ENCODE measurements at places on chromosomes 16 and 17.

DNA sequence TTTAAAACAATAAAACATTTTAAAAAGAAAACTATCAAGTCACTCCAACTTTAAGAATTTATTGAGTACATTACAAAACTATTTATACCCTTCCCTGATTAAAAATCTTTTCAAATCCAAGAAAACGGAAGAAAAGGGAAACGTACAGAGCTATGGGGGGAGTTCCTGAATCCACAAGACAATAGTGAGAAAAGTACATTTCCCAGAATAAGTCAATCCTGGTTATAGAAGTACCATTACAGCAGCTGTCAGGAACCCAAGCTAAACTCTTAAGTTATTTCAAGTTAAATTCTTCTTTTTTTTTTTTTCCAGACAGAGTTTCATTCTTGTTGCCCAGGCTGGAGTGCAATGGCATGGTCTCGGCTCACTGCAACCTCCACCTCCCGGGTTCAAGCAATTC lies 45.7 kb downstream of the SPOP start:
- no peak for DNase-seq

DNA sequence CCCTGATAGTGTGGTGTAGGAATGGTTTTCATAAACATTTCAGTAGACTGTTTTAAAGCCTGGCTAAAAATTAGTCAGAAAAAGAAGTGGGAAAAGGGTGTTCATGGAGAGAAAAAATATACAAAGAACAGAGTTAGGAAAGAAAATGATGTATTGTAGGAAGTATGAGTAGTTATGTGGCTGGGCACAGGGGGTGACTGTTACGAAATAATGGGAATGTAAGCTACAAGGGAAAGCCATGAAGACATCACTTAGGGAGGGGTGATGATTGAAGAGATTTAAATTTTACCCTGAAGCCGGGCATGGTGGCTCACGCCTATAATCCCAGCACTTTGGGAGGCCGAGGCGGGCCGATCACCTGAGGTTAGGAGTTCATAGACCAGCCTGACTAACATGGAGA lies 55.3 kb downstream of the NUP88 start:
- peak; percentile 24 for DNase-seq

DNA sequence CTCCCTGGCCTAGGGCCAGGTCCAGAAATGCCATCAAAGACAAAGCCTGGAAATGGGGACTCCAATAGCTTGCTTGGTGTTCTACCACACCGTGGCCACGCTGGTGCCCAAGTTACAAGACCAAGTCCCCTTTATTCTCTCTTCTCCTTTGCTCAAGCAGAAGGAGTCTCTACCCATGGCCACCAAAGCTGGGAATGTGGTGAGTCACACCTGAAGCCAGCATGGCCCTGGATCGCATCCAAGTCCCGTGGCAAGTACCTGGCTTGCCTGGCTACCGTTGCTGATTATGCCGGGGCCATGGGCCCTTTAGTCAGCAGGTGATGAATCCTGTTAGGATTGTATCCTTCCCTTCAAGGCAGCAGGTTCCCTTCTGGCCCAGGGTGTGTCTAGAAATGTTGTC lies 260.0 kb downstream of the HAPSTR1 start:
- DNase-seq: no peak

DNA sequence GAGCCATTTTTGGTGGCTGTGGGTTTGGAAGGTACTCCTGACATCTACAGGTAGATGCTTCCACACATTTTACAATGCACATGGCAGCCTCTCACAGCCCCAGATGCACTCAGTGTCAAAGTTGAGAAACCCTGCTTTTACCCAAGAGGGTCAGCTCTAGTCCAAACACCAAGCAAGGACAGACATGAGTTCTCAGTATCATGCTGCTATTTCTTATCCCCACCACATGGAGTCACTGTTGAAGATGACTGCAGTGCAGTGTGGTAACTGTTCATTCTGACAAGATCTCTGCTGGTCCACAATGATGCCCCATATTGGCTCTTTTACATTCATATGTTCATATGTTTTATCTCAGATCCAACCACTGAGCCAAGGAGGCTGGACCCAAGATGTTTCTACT lies 50.5 kb upstream of the SALL1 start:
- DNase-seq: no peak

GRCh38 chr17:30346221-30346795 lies 12.5 kb upstream of the TMIGD1 start:
- DNase-seq: no peak

- no peak for DNase-seq
Measured at GRCh38 chr17:68878226-68878885, 76.8 kb downstream of the ABCA8 start.

GRCh38 chr17:57393368-57393767 lies 137.0 kb downstream of the MSI2 start:
- no peak for DNase-seq

- no peak for DNase-seq
Measured at GRCh38 chr16:50781043-50781442, 39.2 kb downstream of the CYLD start.

- DNase-seq: no peak
Measured at GRCh38 chr16:54508351-54508750, 221.8 kb upstream of the IRX3 start.

GRCh38 chr17:40326014-40326831 lies 17.2 kb downstream of the RARA start:
- no peak for DNase-seq

DNA sequence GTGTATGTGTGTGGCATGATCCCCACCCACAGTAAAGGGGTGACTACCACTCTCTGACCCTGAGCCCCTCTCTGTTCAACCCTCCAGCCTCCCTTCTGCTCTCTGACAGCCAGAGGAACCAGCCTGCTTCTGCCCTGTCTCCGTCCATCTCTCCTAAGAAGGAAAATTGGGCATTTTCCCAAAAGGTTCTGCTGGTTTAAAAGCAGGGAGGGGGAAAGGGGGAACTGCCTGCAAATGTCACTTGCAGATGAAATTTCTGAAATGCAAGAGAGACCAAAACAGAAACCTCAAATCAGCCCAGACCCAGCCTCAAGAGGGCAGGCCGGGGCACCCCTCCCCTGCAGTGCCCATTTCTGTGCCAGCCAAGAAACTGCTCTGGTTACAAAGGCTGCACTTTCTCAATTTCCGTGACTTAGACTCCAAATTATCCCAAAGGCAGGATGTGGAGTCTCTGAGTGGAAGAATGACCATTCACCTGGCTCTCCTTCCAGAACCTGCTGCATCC lies 197.9 kb downstream of the RBFOX3 start:
- DNase-seq: no peak

- DNase-seq: no peak
Measured at GRCh38 chr17:34291721-34292348, 6.3 kb downstream of the CCL11 start.

GRCh38 chr16:87722590-87723225 lies 43.1 kb downstream of the KLHDC4 start:
- DNase-seq: no peak

DNA sequence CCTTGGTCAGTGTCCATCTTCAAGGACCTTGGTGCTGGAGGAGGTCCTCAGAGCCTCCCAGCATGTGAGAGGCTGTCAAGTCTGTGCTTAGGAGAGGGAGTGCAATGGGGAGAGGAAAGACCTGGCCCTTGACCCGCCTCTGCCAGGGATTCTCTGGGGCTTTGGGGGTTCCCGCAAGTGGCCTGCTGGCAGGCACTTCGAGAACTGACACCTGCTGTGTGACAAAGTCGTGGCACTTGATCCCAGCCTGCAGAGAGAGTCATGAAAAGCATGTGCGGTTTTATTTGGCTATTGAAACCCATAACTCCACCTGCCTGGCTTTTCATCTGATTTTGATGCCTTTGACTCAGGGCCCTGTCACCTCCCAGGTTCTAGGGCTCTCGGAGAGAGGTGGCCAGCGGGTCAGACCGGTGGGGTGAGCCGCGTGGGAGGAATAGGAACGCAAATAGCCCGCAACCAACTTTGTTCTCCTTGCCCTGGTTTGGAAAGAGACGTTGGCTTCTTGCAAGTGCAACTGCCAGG lies 42.8 kb upstream of the GSE1 start:
- no peak for DNase-seq

- DNase-seq: no peak
Measured at GRCh38 chr17:72343911-72344310, 223.1 kb downstream of the SOX9 start.

- DNase-seq: no peak
Measured at GRCh38 chr16:88928405-88929090, 48.5 kb downstream of the CBFA2T3 start.

DNA sequence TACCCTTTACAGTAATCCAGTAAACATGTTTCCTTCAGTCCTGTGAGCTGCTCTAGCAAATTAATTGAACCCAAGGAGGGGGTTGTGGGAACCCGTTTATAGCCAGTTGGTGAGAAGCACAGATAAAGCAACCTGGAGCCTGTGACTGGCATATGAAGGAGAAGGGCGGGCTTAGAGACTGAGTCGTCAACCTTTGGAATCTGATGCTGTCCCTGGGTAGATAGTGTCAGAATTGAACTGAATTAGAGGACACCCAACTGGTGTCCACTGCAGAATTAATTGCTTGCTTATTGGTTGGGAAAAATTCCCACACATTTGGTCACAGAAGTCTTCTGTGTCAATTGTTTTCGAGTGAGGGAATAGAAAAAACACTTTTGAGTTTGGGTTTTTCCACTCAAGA lies 12.8 kb upstream of the RSKR start:
- DNase-seq: no peak

GRCh38 chr16:81860287-81861266 lies 81.5 kb downstream of the PLCG2 start:
- DNase-seq: no peak

DNA sequence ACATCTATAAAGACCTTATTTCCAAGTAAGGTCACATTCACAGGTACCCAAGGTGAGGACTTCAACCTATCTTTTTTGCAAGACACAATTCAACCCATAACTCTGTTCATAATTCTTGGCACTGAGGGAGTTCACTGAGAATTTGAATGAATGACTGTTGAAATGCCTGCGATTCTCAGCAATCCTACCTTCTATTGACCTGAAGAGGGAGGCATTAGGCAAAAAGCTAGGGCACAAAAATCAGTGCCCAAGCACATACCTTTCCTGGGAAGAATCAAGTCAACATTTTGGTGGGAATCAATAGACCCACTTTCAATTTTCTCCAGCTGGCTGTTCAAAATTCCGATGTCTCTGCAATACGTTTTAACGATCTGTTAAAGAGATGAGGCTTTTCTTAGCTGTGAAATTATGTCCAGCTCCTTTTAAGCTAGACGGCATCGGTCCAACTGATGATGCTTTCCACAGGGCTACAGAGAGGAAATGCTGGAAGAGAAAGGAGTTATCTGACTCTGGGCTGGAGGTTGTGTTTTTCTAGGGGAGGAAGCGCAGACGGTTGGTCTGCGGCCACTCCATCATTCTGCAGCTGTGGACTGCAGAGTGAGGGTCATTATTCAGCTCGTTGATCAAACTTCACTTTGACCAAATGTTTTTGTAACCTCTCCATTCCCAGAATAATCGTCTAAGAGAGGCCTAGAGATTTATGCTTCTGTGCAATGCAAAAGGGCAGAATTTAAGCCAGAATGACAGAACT lies 25.2 kb downstream of the BCO1 start:
- DNase-seq: no peak

DNA sequence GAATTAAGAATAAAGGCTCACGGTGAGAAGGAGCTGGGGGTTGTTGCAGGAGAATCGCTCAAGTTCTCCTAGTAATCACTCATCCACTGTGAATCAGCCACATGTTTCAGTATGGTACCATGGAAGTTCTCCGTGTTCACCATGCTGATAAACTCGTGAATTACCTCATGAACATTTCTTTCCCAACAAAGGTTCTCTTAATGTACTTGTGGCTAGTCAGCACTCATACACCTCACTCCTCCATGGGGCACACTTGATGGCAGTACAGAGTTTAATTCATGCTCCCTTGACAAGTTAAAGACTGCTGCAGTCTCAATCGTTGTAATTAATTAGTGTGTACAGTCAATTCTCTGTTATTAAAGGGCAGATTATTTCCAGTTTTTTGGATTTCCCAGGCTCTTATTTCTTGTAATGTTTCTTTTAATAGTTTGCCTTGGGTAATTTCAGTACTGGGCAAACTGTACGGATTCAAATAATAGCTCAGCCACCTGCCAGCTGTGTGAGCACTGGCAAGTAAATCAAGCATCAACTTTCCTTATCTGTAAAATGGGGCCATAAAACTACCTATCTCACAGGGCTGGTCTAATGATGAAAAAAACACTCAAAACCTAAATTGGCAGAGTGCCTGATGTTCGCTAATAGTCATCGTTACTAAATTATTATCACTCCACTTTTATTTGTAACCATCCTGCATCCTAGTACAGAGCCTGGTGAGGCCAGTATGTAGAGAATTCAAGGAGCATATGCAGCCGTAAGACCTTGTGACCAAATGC lies 6.1 kb downstream of the GOT2 start:
- no peak for DNase-seq

GRCh38 chr16:57091975-57092785 lies at the start of gene CPNE2:
TSS of gene CPNE2 (plus strand) at chr16:57092583. CDS start at chr16:57110743, 18,160 bp downstream.
- DNase-seq: no peak

DNA sequence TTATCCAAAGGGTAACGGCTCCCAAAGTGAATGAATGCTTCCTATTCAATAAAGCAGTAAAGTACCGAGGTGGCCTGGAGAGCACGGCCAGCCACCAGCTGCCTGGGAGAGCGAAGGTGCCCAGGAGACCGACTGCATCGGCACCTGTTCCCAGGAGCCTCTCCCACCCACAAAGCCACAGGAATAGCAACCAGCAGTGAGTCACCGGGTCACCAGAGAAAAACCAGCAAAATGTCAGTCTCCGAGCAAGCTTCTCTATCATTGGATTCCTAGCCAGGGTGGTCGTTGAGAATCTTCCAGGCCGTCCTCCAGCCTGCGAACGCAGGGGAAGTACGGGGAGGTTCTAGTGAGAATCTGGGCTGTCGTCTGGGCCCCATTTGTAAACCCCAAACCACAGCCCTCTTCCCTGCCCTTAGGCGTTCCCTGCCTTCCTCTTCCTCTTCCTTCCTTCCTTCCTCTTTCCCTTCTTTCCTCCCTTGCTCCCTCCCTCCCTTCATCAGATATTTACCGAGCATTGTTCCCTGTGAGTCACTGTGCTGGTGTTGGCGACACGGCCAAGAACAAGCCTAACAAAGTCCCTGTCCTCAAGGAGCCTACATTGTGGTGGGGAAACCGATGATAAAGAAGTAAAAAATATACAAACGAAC lies 114.6 kb downstream of the SLC39A11 start:
- no peak for DNase-seq

All from fibroblast of skin of left quadriceps (primary cell).